ENCODE measurements at places on chromosomes 7 and 10.

DNA sequence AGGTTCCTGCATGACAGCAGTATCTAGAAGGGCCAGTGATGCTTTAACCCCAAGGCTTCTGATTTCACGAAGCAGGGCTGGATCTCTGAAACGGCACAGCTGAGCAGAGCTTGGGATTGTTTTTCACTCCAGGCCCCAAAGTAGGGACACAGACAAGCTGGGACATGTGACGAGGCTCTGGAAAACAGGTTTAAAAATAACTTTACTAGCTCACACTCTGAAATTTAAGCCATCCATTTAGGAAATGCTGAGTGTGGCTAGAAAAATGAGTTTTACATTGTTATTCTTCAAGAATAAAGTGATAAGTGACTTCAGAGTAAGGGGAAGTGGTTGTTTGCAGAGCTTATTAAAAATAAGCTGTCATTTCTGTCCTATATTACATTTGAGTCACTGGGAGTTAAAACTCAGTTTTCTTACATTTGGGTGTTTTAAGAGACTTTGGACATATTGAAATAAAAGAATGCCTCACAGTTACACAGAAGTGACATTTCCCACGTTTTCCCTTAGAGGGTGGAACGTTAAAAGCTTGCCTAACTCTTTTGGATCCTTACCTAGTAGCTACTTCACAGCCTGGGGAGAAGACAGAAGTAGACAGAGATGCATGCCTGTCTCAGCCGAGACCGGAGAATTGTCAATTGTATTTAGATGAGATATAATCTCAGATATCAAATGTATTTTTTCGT, 107.8 kb downstream of the GALNT17 start:
- no peak for DNase-seq

DNA sequence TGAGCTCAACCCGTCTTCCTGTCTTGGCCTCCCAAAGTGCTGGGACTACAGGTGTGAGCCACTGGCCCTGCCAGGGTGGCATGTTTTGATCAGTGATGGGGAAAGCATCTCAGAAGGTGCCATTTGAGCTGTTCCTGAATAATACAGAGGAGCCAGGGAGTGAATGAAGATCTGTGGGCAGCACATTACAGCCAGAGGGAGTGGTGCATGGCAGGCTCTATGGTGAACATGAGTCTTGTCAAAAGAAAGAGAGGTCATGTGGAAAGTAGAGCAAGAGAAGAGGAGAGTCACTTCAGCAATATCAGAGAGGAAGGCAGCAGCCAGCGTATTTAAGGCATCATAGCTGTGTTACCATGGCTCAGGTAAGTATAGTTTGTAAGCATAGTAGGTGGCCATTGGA, 275.7 kb upstream of the LRGUK start:
- DNase-seq, result no peak

DNA sequence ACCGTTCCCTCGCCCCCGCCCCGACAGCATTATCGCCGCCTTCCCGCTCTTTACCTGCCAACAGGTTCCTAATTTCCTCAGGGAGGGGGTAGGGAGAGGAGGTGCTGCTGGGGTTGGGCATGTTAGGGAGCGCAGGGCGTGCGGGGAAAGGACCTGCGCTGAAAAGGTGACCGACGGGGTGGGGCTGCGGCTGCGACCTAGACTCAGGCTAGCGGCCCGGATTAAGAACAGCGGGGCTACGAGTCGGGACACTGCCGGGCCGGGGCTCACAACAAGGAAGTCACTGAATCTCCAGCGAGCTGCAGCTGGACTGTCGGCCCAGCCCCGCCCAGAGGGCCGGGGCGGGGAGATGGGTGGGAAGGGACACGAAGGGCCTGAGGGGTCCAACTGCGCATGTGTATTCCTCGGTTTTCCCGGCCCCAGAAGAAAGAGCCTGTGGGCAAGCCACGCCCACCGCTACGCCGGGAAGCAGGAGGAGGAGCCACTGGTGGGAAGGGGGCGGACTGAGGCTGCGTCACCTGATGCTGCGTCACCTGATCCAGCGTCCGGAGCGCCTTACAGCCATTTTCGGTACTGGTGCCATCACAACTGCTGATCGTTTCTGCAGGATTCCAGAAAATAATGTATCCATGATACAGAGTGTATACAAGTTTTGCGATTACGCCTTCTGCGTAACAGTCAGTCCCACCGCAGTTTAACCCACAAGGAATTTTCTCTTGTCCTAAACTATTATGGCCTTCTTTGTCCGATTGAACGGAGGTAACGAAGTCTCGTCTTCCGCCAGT, at the start of gene SKAP2:
SKAP2 (minus strand) TSS at position 282 of the 785 bp plus-strand sequence; CDS start at position 121, 161 bp downstream.
- peak; percentile 99 for DNase-seq

DNA sequence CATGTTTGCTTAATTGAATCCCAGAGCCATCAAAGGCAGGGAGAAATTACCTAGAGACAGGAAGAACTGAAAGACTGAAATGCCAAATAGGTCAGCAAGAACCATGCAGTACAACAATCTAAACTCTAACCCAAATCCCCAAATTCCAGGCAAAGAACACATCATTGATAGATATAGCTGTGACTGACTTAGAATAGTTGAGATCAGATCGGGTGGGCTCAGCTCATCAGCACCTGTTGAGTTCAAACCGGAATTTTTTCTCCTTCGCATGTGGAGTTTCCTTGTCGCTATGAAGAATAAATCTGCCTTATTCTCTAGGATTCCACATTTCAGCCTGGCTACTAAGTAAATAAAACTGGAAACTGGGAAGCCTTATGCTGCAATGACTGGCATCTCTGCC, 1.4 kb downstream of the ANKMY2 start:
- DNase-seq, result no peak

- peak; percentile 88 for DNase-seq
These were observed 14.4 kb downstream of the CDC14C start for GRCh38 chr7:48938539-48939295.

GRCh38 chr7:24141874-24142509, 142.0 kb upstream of the NPY start:
- DNase-seq, result no peak

DNA sequence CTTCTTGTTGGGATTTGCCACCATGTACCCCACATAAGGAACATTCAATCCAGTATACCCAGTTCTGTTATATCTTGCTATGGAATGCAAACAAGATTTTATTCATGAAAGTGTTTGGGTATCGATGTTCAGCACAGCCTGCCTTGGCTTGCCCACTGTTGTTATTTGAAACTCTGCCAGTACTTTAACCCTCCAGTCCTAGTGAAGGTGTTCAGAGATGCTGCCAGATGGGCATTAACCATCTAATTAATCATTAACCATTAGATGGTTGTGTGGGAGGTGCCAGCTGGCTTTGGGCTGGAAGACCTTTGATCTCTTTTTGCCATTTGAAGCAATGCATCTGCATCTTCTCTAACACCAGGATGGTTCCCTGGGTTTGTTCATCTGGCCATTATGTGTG, 363.0 kb downstream of the SH2D4B start:
- DNase-seq, result no peak

DNA sequence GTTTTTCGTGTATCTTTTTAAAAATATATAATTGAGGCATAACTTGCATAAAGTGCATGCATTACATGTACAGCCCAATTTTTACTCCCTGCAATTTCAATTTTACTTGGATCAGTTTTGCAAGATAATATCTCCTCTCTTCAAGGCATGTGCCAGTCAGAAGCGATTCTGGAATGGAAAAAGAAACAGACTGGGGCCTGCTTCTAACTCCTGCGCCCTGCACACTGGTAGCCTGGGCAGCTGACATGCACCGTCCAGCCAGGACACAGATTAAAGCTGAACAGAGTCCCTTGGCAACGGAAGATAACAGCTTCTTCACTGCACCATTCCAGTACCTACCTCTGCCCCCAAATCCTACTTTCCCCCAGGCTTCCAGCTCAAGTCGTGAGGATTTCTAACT, 182.1 kb downstream of the FAM107B start:
- DNase-seq, result no peak

DNA sequence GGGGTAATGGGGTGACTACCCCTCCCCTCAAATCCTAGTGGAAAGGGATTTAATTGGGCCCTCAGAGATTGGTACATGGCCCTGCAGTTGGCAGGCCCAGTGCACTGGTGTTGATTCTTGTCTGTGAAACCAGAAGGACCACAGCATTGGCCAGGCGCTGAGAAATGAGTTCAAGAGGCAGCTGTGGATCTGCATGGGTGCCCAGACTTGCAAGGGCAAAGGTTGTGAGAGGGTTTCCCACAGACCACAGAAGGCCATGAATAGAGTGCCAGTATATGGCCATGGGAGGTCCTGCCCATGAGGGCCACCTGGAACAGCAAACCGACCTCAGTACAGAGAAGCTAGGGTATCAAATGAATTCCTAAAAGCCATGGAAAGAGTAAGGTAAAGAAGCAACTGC, 32.9 kb downstream of the TMEM168 start:
- DNase-seq, result no peak

- no peak for DNase-seq
These were observed 8.9 kb downstream of the MUC12 start for GRCh38 chr7:100978300-100978699.

- no peak for DNase-seq
These were observed 8.4 kb downstream of the PROSER2 start for GRCh38 chr10:11831520-11831951.

GRCh38 chr7:158075633-158076001, 512.0 kb downstream of the PTPRN2 start:
- no peak for DNase-seq

- peak; percentile 17 for DNase-seq
These were observed 8.2 kb downstream of the CLDN12 start for GRCh38 chr7:90411510-90411909.

DNA sequence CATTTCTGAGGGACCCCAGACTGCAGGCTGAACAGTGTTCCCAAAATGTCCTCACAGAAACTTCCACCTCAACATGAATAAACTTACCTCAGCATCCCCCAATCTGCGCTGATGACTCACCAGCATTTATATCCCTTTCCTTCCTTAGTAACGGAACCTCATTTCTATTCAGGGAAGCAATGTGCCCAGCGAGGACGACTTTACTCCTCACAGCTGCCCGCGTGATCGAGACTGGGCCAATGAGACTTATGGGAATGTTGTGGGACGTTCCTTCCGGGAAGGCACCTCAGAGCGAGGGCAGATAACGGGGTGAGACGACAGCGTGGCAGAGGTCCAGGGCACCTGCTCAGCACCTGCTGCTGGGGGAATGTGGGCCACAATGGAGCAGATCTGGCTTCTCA, 73.1 kb upstream of the CAMK2B start:
- DNase-seq, result no peak

- peak; percentile 32 for DNase-seq
These were observed 11.8 kb upstream of the TIAL1 start for GRCh38 chr10:119608316-119609155.

DNA sequence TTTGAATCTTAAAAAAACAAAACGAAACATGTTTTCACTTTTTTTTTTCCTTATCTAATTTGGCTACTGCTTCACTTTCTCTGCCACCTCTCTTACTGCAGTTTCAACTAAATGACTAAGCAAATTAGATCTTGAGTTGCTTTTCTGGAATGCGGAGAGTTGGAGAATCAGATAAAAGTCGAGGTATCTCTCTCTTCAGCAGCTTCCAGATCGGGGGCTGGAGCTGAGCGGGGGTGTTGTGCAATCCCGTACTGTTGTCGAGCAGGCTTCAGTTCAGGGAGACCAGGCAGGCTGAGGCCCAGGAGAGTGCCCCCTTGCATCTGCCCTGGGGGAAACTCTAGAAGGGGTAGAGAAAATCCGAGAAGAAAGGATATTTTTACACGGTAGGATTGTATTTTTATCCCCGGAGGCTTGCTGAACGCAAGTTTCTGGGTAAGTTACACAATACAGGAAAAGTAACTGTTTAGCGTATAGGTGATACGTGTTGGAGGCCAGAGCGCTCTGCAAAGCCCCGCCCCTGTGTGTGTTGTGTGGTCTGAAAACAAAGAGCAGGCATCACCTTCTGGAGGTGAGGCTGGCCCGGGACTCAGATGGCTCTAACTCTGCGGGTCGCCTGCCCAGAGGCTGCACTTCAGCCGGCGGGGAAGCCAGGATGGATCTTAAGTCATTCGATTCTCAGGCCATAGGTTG, 116.6 kb downstream of the KLF6 start:
- DNase-seq, result peak; percentile 40

DNA sequence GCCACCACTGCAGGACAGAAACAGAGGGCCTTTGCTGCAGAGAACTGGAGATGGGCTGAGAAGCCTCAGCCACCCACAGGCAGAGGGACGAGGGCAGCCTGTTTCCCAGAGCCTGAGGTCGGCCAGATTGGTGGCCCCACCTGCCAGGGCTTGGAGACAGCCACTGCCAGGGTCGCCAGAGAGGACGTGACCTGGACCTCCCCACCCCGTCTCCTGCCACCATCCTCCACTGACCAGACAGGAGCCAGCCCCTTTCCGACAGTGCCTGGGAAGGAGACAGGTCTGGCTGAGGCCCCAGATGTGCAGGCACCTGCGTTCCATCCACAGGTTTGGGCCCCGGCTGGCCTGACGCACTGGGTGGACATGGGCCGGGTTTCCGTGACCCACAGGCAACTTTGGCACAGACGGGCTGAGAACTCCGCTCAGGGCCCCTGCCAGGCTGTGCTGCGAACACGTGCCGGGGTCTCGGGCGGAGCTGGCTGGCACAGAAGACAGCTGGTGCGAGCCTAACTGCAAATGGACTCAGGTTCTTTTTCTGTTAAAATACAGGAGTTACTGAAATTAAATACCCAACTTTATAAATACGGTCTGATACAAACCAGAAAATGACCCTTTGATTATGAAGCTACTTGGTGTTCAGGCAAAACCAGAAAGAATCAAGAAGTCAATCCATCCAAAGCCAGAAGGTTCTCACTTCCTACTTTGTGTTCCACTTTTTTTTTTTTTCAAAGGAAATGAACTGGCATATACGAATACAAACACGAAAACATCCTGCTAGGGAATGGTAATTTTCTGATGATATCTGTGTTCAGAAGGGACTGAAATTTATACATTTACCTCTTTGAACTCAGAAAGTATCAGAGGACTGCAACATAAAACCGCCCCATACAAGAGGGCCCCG, 6.9 kb downstream of the COX19 start:
- DNase-seq, result no peak

DNA sequence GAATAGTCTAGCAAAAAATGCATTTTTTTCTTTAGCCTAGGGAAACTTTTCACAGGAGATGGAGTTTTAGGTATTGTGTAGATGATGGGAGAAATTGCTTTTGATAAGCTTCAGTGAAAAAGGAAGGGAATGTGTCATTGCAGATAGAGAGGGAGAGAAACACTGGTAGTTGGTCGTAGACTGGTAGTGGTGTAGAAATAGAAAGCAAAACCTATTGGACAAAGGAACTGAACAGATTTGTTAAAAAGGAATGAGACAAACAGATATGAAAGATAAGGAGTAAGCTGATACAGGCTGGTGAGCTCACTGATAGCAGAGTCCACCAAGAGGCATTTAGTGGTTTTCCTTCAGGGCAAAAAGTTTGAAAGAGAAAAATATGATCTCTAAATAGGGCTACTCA, 94.3 kb downstream of the ZEB1 start:
- DNase-seq, result no peak

- DNase-seq, result peak; percentile 30
These were observed 173.6 kb downstream of the PRKCQ start for GRCh38 chr10:6406220-6407033.

- no peak for DNase-seq
These were observed 40.2 kb downstream of the C10orf105 start for GRCh38 chr10:71679425-71679824.

- no peak for DNase-seq
These were observed 69.7 kb upstream of the FZD8 start for GRCh38 chr10:35711615-35712411.

All from astrocyte of the spinal cord (primary cell).